ENCODE measurements at places on chromosomes 16 and 17. TPM values are rescaled to one million over a fixed set of nuclear protein-coding genes. Genes with fewer than 3 reads are reported as not detected.

MYH8 gene
- not detected for total RNA-seq

CCL7 gene
- total RNA-seq: not detected

DNA sequence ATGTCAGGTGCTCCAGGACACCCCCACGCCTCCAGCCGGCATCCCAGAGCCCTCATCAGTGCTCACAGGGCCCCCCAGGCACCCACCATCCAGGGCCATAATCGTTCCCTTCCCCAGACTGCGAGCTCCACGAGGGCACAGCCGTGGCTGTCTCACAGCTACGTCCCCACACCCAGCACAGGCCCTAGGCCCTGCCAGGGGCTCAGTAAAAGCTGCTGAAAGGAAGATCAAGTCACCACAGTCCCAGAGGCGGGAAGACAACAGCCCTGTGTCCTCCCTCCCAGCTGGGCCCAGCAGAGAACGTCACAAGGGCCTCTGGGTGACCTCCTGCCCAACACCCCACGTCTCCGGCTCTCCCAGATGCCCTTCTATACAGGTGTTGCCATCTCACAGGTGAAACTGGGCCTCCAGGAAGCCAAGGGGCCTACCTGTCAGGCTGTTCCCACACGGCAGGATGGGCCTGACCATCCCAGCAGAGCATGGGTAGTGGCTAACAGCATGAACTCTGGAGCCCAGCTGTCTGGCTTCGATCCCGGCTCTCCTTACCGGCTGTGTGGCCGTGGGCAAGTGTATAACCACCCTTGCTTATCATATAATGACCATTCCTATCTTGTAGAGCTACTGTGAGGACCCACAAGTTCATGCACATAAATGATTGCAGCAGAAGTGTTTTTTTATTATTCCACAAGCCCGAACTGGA, 17.9 kb downstream of the ARL2BP start:
- H3K27ac ChIP-seq: peak overlapping the region; percentile 87
- H3K36me3 ChIP-seq: no peaks in the 10 kb centered on the region
- peaks cover 19% of the 10 kb centered on the region for H3K4me1 ChIP-seq
- DNase-seq: no peak
- no peak overlapping the region for H3K4me3 ChIP-seq
- no peaks in the 10 kb centered on the region for H3K27me3 ChIP-seq

DNA sequence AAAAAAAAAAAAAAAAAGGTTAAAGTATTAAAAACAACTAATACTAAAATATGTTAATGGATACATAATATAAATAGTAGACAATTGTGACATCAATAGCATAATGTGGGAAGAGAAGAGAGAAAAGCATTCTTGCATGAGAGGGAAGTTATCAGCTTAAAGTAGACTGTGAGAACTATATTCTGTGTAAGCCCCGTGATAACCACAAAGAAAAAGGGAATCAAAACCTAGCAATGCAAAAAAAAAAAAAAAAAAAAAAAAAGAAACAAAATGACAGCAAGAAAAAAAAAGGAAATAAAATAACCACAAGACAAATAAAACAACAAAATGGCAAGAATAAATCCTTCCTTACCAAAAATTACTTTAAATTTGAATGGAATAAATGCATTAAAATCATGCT, 39.8 kb upstream of the MYLK3 start:
- no peaks in the 10 kb centered on the region for H3K27me3 ChIP-seq
- no peak overlapping the region for H3K4me3 ChIP-seq
- H3K4me1 ChIP-seq: peaks cover 43% of the 10 kb centered on the region
- peaks cover 16% of the 10 kb centered on the region for H3K36me3 ChIP-seq

- H3K36me3 ChIP-seq: no peaks in the 10 kb centered on the region
- no peak overlapping the region for H3K4me3 ChIP-seq
- H3K4me1 ChIP-seq: no peaks in the 10 kb centered on the region
- H3K27ac ChIP-seq: no peak overlapping the region
- DNase-seq: no peak
Measured at GRCh38 chr16:26768385-26769010, 298.2 kb upstream of the C16orf82 start.

DNA sequence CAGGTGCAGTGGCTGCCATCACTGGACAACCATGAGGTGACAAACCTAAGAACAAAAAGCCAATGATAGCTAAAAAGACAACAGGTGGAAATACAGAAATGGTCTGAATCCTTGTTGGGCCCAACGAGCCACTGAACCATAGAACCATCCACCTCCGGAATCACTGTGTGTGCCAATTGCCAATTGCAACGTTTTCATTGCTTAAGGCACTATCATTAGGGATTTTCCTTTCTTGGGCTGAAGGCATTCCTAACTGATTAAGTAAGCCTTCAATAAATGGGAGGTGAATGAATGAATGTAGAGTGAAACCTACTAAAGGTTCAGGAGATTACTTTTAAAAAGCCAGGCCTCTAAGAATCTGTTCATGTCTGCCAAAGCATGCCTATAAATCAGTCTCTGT, 3.6 kb downstream of the USP31 start:
- H3K4me3 ChIP-seq: peak overlapping the region; percentile 23
- peaks cover 6% of the 10 kb centered on the region for H3K27me3 ChIP-seq
- no peaks in the 10 kb centered on the region for H3K36me3 ChIP-seq
- no peak for DNase-seq
- peaks cover 66% of the 10 kb centered on the region for H3K4me1 ChIP-seq

DNA sequence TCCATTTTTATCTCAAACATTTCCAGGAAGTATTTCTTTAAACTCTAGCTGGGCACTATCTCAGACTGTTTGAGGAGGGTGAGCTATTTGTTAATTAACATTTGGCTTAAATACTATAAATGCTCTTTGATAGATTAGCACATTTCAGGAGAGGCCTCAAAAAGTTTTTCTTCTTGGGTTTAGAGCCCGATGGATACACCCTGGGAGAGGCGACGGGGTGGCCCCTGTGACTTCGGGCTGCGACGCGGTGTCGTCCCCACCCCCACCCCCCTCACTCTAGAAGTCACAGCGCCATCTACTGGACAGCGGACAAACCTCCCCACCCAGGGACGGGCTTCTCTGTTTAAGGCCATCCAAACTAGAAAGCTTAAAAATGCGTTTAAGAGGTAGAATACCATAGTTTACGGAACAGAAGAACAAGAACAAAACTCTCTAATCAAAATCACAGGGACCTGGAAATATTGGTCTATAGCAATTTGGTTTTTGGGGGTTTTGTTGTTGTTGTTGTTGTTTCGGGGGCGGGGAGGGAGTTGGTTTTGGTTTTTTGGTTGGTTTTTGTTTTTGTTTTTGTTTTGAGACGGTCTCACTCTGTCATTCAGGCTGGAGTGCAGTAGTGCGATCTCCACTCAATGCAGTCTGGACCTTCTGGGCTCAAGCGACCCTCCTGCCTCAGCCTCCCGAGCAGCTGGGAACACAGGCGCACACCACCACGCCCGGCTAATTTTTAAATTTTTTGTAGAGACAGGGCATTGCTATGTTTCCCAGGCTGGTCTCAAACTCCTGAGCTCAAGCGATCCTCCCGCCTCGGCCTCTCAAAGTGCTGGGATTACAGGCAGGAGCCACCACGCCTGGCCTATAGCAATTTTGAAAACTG, 254.4 kb downstream of the C16orf95 start:
- peaks cover 31% of the 10 kb centered on the region for H3K4me1 ChIP-seq
- H3K27ac ChIP-seq: no peak overlapping the region
- peak; percentile 82 for DNase-seq
- H3K4me3 ChIP-seq: peak overlapping the region; percentile 20
- H3K27me3 ChIP-seq: no peaks in the 10 kb centered on the region

GRCh38 chr17:41909088-41909487, 9.7 kb downstream of the ACLY start:
- H3K4me1 ChIP-seq: peaks cover 6% of the 10 kb centered on the region
- no peak overlapping the region for H3K27ac ChIP-seq
- H3K4me3 ChIP-seq: no peak overlapping the region
- H3K36me3 ChIP-seq: peaks cover 88% of the 10 kb centered on the region
- H3K27me3 ChIP-seq: no peaks in the 10 kb centered on the region

AOC3 gene
- total RNA-seq: 6.2 TPM

- H3K4me3 ChIP-seq: peak overlapping the region; percentile 99
- no peak for DNase-seq
- H3K27me3 ChIP-seq: peaks cover 20% of the 10 kb centered on the region
- H3K36me3 ChIP-seq: peaks cover 15% of the 10 kb centered on the region
- peaks cover 21% of the 10 kb centered on the region for H3K4me1 ChIP-seq
Measured at GRCh38 chr16:3281222-3281820, 2.0 kb upstream of the ZNF263 start.

- H3K27ac ChIP-seq: no peak overlapping the region
- no peak overlapping the region for H3K4me3 ChIP-seq
- no peaks in the 10 kb centered on the region for H3K36me3 ChIP-seq
- peaks cover 2% of the 10 kb centered on the region for H3K4me1 ChIP-seq
- DNase-seq: no peak
- H3K27me3 ChIP-seq: no peaks in the 10 kb centered on the region
Measured at GRCh38 chr17:42647778-42648177, 11.3 kb upstream of the TUBG2 start.

- H3K27me3 ChIP-seq: peaks cover 6% of the 10 kb centered on the region
- no peaks in the 10 kb centered on the region for H3K36me3 ChIP-seq
Measured at GRCh38 chr16:1070084-1070863, 2.3 kb upstream of the SSTR5 start.

IL21R gene
- total RNA-seq: 0.70 TPM

DNA sequence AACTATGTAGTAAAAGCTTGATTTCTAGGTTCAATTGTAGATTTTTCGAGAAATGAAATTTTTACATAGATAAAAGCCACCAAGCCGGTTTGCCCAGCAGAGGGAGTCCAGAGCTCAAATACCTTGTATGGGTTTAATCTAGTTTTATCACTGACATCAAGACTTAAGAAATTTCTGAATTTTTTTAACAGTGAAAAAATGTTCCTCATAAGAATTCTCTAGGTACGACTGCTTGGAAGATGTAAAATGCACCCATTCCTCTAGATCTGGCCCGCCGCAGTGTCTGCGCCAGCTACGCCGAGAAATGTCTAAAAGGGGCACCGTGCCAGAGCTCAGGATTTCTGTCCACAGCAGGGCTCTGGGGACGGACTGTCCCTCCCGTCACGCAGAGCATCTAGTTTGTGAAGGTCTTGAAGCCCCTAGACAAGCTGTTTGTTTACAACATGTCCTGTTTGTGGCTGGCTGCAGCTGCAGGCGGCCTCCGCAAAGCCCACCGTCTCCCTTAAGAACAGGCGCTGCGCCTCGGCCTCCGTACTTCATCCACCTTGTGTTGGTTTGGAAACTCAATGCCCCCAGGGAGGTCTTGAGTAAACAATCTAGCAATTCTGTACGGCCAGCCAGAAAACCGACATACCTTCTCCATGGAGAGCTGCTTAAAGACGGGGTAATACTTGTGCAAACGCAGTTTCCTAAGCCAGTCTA, 24.8 kb downstream of the MAP1LC3B start:
- H3K27ac ChIP-seq: no peak overlapping the region
- H3K36me3 ChIP-seq: peaks cover 53% of the 10 kb centered on the region
- H3K4me3 ChIP-seq: no peak overlapping the region
- H3K4me1 ChIP-seq: no peaks in the 10 kb centered on the region

SLFN12L gene
- 0.16 TPM for total RNA-seq

NPIPB2 gene
- total RNA-seq: 24.7 TPM

SNAI3 gene
- total RNA-seq: 9.1 TPM

DNA sequence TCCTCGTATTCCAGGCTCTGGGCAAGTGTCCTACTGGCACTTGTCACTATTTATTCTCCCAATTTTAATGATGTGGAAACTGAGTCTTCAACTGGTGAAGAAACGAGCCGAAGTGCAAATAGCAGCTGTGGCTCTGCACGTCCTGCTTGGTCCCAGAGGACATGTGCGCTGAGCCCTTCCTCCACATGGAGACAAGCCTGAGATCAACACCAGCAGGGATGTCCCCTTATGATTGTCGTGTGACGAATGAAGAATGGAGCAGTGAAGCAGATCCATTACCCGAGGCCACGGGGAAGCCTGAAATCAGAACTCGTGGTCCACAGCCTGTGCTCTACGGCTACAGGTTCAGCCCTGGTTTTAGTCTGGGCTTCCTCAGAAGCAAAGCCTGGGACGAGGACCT, 61.0 kb downstream of the FOXL1 start:
- no peaks in the 10 kb centered on the region for H3K27me3 ChIP-seq
- H3K4me1 ChIP-seq: peaks cover 5% of the 10 kb centered on the region
- DNase-seq: no peak

ITGB3 gene
- 0.14 TPM for total RNA-seq

DNA sequence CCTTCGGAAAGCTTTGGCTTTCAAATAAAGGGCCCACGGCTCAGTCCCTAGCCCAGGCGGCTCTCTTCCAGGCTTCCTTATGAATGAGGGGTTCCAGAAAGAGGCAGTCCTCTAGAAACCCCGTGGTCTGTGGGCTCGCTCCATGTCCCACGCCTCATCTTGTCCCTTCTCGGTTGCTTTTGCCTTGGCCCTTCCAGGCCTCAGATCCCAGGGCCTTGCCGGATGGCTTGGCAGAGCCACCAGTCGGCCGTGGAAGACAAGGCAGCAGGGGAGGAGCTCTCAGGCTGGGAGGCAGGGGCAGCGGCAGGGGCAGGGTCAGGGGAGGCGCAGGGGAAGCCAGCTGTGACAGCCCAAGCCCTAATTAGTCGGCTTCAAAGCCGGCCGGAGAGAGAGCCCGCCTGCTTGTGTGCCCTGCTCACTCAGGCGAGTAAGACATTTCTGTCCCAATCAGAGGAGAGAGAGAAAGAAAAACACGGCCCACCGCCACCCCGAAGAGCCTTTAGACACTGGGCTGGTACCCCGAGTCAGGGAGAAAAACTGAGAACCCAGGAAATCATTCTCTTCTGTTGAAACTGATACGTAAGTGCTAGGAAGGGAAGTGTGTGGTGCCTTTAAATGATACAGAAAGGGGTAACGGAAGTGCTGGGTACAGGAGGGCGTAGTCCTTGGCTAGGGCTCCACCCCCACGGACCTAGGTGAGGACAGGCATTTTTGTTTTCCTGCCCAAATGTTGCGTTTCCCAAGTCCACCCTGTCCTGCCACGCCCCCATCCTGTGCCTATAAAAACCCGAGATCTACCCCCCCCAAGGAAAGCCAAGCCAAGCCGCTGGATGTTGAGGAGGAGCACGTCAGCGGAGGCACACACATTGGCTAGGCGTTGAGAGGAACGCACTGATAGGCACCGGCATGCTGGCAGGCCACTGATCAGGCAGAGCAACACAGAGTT, 27.8 kb upstream of the MEIOC start:
- peak overlapping the region; percentile 96 for H3K27ac ChIP-seq
- H3K36me3 ChIP-seq: no peaks in the 10 kb centered on the region
- peak overlapping the region; percentile 67 for H3K4me3 ChIP-seq
- peaks cover 4% of the 10 kb centered on the region for H3K27me3 ChIP-seq
- H3K4me1 ChIP-seq: peaks cover 24% of the 10 kb centered on the region

FBXL20 gene
- 9.7 TPM for total RNA-seq

DNA sequence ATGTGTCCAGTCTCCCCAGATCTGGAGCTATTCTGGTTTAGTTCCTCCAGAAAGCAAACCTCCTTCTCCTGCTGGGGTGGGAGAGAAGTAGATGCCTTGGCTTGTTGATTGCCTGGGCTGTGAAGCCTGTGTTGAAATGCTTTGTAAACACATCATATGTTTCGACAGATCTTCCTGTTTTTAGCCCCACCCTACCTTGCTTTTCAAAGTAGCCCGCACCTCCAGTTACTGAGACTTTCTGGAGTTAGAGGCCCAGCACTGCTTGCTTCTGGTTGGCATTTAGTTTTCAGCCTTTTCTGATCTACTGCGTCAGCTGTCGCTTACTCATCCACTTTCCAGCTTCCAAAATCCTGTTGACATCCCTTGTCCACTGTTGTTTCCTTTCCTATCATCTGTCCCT, 17.9 kb upstream of the NDEL1 start:
- no peaks in the 10 kb centered on the region for H3K36me3 ChIP-seq
- no peaks in the 10 kb centered on the region for H3K4me1 ChIP-seq
- no peak for DNase-seq
- no peak overlapping the region for H3K4me3 ChIP-seq
- no peak overlapping the region for H3K27ac ChIP-seq
- H3K27me3 ChIP-seq: peaks cover 20% of the 10 kb centered on the region

LRRC37B gene
- 20.7 TPM for total RNA-seq

GRCh38 chr16:9817586-9817985, 364.6 kb downstream of the GRIN2A start:
- no peak for DNase-seq
- H3K4me3 ChIP-seq: no peak overlapping the region
- H3K27ac ChIP-seq: peak overlapping the region; percentile 48
- H3K27me3 ChIP-seq: no peaks in the 10 kb centered on the region
- H3K36me3 ChIP-seq: no peaks in the 10 kb centered on the region
- peaks cover 95% of the 10 kb centered on the region for H3K4me1 ChIP-seq

KCTD19 gene
- total RNA-seq: 1.1 TPM

Data from WTC11 (cell line).